ENCODE measurements at places on chromosomes 6 and 20.

- DNase-seq: no peak
These were observed 19.0 kb upstream of the ASIP start for GRCh38 chr20:34222208-34222607.

- DNase-seq: no peak
These were observed 80.9 kb upstream of the HTR1E start for GRCh38 chr6:86856379-86856778.

GRCh38 chr20:25398376-25399036, 7.9 kb upstream of the ABHD12 start:
- DNase-seq: no peak

- DNase-seq: no peak
These were observed 63.2 kb downstream of the BANF2 start for GRCh38 chr20:17762873-17763557.

DNA sequence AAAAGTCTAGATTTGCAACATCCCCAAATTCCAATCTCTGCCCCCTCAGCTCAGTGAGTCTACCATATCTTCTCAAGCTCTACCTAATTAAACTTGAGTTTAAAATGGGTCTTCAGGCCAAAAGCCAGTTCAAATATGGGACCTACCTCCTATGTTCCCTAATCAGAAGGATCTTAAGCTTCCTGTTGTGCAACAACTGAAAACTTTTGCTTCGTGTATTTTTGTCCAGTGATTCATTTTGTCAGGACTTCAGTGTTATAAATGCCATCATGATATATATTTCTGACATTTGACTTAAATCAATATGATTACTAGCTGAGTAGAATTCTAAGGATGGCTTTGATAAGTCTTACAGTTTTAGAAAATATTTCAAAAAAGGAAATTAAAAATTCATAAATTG, 622.6 kb upstream of the PTCHD4 start:
- DNase-seq: no peak
